ENCODE measurements at places on chromosomes 1 and 21.

- DNase-seq: no peak
Observed at GRCh38 chr1:18866314-18866713, 6.9 kb upstream of the TAS1R2 start.

GRCh38 chr1:183363972-183364371 lies 54.2 kb downstream of the NMNAT2 start:
- DNase-seq: no peak

GRCh38 chr1:41768583-41768982 lies 150.1 kb downstream of the HIVEP3 start:
- DNase-seq: no peak

DNA sequence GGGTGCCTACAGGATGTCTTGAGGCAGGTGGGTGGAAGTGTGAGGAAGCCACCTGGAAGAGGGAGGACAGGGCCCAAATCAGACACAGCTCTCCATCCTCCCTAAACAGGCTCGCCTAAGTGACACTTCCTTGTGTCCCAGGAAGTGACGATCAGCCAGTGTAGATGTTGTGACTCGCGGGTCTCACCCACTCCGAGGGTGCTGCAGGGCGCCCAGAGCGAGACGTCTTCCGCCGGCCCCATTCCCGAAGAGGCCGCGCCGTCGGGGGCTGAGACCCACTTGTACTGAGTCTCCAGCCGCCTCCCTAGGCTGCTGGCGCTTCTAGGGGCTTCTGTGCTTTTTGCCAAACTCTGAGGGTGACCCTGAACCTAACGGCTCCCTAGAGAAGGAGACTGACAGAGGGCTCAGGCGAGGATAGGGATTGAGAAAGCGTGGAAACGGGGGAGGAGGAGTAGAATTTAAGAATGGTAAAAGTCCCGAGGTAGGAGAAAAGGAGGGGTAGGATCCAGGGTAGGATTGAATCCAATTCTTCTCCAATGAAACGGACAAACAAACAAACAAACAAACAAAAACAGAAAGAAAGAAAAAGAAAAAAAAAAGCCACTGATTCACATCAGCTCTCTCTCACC lies 543 bp upstream of the MARK1 start:
- peak; percentile 17 for DNase-seq

DNA sequence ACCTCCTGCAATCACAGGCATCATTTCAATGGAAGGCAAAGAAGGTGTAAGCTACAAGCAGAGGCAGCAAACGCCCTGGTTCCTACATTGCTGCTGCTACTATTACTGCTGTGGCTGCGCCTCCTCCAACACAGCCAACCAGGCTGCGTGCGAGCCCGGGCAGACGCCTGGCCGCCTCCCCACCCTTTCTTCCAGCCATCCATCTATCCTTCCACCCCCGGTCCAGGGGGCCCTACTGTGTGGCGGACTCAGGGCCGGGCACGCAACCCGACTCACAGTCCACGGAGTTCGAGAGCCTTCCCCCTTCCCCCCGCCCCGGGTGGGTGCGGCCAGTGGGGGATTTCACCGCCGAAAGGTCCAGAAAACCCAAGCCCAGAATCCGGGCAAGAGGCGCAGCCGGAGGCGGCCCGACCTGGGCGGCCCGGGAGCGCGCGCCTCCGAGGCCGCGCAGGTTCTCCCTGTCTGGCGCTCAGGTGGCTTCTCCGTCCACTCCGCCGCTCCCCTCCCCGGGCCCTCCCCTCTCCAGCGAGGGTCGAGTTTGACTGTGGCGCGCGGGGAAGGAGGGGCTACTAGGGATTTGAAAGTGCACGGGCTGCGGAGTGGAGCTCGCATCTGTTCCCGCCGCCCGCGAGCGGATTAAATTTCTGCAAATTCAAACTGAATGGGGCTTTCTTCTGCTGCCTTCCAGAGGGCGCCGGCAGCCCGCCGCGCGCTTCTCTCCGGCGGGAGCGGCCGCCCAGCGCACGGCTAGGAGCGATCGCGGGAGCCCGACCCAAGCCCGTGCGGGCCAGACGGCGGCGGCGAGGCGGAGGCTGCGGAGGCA lies at the start of gene HUNK:
Gene HUNK, plus strand, starts transcription at position 569 of the 823 bp plus-strand sequence. CDS start 655 bp downstream, outside the sequence.
- DNase-seq: peak; percentile 37

DNA sequence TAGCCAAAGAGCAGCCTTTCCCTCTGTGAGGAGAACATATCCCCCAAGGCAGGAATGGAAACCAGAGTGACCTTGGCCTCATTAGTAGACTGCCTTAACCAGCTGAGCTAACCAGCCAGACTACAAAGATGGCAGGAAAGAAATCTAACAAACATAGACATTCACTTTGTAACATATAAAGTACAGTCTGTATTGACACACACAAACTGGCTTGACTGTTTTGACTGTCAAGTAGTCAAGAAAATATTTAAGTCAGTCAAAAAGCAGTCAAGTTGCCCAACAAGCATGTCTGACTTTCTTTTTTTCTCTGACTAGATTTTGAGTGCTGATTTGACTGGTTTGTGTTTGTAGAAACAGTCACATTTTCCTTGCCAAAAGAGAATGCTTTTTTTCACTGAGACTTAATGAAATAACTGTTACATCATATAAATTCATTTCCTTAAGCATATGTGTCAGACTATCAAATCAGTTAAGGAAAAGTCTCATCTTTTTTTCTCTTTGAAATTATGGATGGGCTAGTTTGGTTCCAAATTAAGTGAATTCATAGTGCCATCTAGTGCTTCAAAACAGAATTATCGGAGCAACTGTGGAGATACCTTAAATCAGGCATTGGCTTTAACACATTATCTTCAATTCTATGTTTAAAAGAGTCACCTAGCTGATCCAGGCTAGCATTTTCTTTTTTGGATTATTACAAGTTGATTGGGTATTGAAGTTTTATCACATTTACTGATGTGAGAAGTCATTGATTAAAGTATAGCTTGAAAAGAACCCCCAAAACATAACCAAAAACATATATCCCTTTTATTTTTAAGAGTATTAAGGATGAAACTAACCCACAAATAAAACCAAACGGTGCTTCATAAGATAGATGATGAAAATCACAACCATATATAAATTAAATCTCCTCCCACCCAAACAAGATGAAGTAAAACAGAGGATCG lies 75.0 kb downstream of the ATP6V1G3 start:
- DNase-seq: no peak

- no peak for DNase-seq
Observed at GRCh38 chr1:69645477-69645876, 77.8 kb downstream of the LRRC7 start.

GRCh38 chr1:66925558-66925910 lies 744 bp downstream of the MIER1 start:
- DNase-seq: no peak

DNA sequence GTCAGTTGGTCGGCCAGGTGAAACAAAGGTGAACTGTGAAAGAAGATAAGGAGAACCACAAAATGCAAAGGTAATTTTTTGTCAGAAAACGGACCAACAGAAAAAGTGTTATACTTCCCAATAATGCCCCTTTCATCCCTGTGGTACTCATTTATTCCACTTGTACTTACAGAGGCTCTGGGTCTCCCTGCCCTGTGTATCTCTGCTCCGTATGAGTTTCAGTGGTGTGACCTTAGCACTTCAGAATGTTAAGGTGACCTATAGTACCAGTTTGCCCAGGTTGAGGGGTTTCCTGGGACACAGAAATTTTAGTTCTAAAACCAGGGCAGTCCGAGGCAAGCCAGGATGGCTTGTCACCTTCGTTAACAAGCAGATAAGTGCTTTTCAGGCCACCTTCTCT lies 254.8 kb downstream of the OLFM3 start:
- DNase-seq: no peak

GRCh38 chr1:3996846-3997705 lies 97.0 kb upstream of the C1orf174 start:
- no peak for DNase-seq

GRCh38 chr1:175857756-175858155 lies 114.4 kb upstream of the TNR start:
- DNase-seq: no peak

DNA sequence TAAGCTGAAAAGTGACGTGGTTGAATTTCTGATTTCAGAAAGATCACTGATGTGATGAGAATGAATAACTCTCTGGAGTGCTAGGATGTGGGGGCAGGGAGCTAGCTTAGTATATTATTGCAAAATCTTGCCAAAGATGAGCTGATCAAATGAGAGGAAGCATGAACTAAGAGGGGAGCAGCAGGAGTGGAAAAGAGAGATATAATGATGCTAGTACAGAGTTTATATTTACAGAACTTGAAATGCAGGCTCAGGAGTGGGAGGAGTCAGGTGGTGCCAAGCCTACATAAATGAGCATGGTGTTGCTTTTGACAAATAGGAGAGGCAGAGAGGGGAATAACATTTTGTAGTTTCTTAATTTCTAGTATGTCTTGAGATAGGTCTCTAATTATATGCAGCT lies 38.1 kb upstream of the NBL1 start:
- no peak for DNase-seq

DNA sequence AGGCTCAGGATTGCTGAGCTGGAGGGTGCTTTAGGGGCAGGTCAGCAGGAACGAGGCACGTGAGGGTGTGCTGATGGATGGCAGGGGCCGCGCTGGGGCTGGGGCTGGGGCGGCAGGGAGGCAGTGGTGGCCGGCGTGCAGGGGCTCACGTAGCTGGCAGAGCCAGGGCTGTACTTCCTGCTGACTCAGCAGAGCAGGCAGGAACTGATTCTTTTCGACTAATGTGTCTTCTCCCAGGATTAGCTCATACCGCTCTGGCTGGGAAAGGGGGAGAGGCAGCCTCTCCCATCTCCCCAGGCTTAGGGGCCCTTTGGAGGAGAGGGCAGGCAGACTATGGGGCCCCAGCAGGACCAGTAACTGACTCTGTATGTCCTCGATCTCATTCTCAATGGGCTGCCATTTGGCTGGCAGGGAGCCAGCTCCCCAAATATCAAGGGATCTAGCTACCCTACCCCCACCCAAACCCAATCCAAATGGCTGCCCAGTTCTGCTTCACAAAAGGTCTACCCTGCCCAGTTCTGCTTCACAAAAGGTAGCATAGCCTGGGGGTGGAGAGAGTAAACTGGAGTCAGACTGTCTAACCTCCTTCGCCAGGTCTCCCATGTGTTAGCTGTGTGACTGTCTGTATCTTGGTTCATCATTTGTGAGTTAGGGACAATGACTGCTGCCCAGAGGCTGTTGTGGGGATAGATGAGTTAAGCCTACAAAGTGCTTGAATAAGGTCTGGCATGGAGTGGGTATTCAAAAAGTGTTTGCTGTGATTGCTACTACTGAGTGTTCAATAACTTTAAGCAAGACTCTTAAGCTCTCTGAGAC lies 100.1 kb upstream of the SLC2A1 start:
- DNase-seq: no peak

- DNase-seq: no peak
Observed at GRCh38 chr1:98323906-98324358, 337.6 kb upstream of the SNX7 start.

- no peak for DNase-seq
Observed at GRCh38 chr1:110370827-110371226, 20.0 kb downstream of the SLC16A4 start.

DNA sequence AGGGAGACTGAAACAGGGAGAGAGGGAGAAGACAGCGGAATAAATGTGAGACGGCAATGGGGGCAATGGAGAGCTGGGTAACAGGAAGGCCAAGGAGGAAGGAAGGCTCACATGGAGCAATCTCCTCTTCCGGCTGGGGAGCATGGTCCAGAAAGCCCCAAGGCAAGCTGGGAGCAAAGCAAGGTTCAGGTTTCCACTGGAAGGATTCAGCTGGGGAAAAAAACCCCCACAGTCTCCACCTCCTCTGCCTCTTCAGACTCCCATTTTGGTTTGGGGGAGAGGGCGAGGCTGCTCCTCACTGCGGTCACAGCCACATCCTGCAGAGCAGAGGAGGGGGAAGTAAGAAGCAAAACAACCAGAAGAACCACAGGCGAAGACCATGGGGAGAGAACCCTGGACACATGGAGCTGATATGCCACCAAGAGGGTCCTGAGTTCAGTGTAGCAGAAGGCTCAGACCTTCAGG lies 650 bp downstream of the TNFAIP8L2 start:
- DNase-seq: no peak

GRCh38 chr1:168686666-168687065 lies 42.3 kb downstream of the DPT start:
- DNase-seq: no peak

GRCh38 chr1:39540504-39541031 lies 36.0 kb downstream of the PABPC4 start:
- no peak for DNase-seq

DNA sequence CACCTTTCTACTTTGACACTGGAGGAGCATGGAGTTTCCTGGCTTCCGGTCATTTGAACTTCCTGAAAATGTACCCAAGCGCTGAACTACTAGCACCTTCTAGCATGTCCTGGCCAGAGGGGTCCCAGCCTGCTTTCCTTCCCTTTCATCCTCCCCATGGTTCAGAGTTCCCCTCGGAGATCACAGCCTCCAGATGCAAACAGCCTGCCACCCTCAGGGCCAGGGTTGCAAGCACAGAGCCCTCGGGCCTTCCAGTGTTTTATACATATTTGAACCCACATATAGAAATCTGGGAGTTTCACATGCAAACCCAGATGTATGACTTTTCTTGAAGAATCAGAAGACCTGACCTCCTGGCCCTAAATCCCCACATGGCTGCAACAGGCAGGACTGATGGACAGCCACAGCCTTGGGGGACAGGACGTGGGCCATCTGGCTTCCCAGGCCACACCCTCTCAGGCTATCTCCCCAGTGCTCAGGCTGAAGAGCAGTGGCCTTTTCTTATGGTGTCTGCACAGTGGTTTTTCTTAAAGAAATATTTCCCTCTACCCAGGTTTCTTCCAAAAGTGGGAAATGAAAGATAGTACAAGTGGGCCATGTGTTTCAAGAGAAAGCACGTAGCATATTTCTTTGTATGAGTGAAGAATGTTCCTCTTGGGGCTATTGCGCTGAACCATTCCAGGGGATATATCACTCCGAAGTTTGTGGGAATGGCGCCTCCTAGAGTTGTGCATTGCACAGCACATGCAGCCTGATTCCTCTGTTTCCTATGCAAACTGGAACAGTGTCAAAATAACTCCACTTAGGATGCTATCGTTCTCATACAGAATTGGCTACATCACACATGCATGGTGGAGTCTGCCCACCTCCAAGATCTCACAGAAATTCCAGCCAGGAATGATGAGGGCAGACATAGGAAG lies 232.0 kb upstream of the VAMP3 start:
- DNase-seq: no peak

DNA sequence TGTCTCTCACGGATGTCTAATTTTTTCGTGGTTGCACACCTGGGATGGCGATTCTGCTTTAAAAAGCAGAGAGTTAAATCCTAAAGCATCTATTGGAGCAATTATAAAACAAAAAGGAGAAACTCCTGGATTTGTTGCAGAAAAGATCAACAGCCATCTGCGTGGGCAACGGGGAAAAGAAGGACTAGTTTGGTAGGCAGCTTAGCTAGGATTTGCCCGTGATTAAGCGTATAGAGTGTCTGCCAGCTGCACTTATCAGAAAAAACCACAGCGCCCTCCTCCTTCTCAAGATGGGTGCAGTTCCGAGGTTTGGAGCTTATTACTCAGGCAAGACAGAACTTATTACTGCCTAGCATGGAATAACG lies 526 bp upstream of the SLC25A24 start:
- DNase-seq: peak; percentile 55

DNA sequence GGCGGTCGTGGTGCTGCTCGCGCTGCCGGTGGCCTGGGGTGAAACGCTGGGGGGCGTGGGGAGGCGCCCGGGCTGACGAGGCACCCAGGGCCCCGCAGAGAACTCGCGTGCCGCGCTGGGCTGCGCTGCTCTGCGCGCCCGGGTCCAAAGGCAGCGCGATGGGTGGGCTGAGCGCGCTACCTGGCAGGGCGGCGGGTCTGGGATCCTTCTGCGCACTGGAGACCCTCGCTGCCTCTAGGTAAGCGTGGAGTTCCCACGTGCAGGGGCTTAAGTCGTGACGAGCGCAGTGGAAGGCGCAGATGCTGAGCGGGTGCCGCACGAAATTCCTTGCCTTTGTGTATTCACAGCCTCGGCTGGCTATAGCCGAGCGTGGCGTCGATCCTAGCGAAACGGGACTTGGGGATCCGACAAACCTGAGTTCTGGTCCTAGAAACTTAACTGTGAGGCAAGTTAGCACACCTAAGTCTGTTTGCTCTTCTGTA lies 24.6 kb downstream of the CR1L start:
- no peak for DNase-seq

All from HuH-7.5 (cell line).